Mammary epithelial cell (primary cell): ENCODE measurements at places on chromosomes 2 and 18. TPM values are rescaled to one million over a fixed set of nuclear protein-coding genes. Genes with fewer than 3 reads are reported as not detected.

TMEM198 gene
- 1.3 TPM for total RNA-seq

OTOF gene
- not detected in 2 replicates for total RNA-seq

RTP5 gene
- total RNA-seq, result not detected in 2 replicates

LYPD1 gene
- total RNA-seq, result not detected

DNAH7 gene
- total RNA-seq, result 1.0 TPM

PLGLB2 gene
- total RNA-seq, result 3.0 TPM

IL1R1 gene
- 4.7 and 7.7 TPM in 2 replicates for total RNA-seq
